ENCODE measurements at places on chromosomes 2 and 18. TPM values are rescaled to one million over a fixed set of nuclear protein-coding genes. Genes with fewer than 3 reads are reported as not detected.

Gene OSR1
- total RNA-seq: 1.1 TPM

Gene RAB6C
- total RNA-seq: not detected

Gene IL1F10
- 19.3 TPM for total RNA-seq

Gene MC5R
- not detected for total RNA-seq

Gene RAX
- total RNA-seq: not detected

Gene SCN1A
- total RNA-seq: not detected

Gene GRB14
- 6.9 TPM for total RNA-seq

Gene TCF7L1
- total RNA-seq: 1.3 TPM

Gene IL1RL1
- total RNA-seq: 0.88 TPM

Gene TSPYL6
- not detected for total RNA-seq

Gene TDRD15
- total RNA-seq: not detected

Gene G6PC2
- not detected for total RNA-seq

Gene CAPN14
- total RNA-seq: 1.3 TPM

Gene MLPH
- 37.9 TPM for total RNA-seq

Gene KCNE4
- 0.95 TPM for total RNA-seq

All from lower leg skin (tissue), 4 donors.